CD4-positive, alpha-beta T cell treated with Interleukin-2 at 100 ng/mL for 4 hours (primary cell): ENCODE measurements at places on chromosomes 2 and 18.

- peak; percentile 53 for DNase-seq
Measured at GRCh38 chr18:76405681-76406356, 89.2 kb downstream of the ZNF516 start.

- DNase-seq = no peak
Measured at GRCh38 chr2:151918308-151918707, 90.1 kb upstream of the ARL5A start.

DNA sequence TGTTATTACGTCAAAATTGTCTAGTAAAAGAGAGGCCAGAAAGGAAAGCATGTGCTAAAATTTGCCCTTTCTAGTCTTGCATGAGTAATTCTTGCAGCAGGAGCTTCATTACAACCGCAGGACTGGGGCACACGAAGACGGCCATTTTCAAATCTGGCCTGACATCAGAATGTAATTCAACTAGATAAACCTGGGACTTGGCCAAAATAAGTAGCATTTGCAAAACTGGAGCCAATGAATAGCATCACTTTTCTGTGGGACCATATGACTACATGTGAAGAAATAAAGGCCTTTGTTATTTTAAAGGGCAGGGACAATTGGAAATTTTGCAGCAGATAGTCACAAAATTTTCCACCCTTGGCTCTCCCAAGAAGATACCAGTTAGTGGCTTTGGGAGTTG lies 3.0 kb upstream of the FZD7 start:
- DNase-seq = no peak

GRCh38 chr2:174344716-174345461 lies 10.1 kb downstream of the SP9 start:
- DNase-seq = peak; percentile 36

DNA sequence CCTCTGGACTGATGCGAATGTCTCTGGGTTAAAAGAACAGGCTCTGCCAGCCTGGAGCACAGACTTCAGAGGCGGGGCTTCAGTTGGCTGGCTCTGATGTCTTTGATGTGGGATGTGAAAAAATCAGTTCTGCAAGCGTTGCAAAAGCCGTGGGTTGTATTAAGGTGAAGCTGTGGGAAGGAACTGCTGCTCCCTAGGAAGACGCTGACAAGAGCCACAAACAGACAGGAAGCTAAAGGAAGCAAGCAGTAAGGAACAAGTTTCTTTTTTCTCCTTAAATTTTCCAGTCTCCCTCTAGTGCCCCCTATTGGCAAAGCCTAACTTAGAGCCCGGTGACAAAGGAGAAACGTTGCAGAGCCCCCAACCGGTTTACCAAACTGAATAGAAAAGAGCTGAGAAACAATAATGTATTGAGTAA lies 239.0 kb downstream of the CCDC178 start:
- no peak for DNase-seq

DNA sequence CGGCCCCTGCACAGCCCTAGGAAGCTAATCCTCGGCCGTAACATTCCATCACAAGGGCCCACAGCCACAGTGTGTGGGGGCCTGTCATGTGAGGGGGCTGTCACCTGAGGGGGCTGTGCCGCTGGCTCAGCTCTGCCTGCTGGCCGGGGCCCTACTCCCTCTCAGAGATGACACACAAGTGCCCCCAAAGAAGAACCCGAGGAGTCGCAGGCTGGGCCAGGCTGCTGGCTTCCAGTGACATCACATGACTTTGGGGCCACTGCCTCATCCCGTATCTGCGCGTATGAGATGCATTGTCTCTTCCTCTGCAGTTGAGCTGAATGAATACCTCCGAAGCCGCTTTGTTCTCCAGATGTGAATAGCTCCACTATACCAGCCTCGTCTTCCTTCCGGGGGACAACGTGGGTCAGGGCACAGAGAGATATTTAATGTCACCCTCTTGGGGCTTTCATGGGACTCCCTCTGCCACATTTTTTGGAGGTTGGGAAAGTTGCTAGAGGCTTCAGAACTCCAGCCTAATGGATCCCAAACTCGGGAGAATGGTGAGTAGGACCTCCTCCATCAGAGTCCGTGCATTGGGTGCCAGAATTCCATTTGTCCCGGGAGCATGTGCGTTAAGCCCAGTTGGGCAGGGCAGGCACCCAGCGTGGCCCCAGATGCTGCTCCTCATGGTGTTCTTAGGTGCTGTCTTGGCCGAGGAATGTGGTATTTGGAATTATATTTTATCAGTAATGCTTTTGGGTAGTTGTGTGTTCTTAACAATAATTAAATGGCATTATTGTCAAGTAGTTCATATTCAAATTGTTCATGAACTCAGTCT lies at the start of gene CNDP1:
CNDP1 (plus strand) TSS at position 351 of the 820 bp plus-strand sequence; CDS start at position 519, 168 bp downstream.
- no peak for DNase-seq

DNA sequence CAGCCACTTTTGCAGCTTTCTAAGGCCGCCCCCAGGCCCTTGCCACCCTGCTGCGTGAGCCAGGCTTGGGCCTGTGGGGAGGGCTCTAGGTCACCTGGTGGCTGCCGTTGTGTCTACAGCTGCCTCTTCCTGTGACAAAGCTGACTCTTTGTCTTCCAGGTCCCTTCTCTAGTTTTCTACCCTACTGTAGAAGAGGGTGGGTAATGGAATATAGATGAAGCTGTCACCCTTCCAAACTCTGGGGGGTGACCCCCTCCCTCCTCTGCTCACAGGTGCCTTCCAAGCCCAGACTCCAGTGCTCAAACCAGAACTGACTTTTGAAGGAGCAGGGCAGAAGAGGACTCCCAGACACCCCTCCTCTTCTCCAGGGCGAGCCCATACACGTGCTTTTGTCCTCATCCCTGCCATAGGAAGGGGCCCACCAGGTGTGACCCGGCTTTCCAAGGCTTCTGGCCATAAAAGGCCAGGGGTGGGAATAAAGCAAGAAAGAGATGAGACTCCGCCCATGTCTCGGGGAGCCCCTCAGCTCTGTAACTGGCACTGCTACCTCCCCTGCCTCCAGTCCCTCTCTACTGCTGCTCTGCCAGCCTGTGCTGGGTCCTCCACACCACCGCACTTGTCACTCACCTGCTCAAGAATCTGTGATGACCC lies 17.9 kb upstream of the SDC1 start:
- no peak for DNase-seq

GRCh38 chr18:72866901-72867745 lies 664 bp downstream of the NETO1 start:
- DNase-seq = no peak

- DNase-seq = no peak
Measured at GRCh38 chr2:68767996-68768395, 33.4 kb downstream of the ARHGAP25 start.

DNA sequence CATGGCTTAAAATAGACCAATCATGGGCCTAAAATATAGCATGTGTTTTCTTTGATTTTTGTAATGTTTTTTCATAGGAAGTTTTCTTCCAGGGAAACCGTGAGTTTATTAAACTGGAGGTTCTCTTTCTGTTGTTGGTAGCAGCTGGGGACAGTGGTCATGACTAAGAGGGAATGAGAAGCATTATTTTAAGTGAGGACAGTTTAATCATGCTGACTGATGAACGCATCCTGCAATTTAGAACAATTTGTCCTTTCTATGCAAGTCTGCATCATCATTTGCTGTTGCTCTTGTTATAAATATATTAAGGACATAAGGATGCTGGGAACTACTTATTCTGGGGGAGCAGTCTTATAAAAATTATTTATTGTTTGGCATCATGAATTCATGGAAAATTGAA lies 51.2 kb downstream of the CAVIN2 start:
- no peak for DNase-seq

DNA sequence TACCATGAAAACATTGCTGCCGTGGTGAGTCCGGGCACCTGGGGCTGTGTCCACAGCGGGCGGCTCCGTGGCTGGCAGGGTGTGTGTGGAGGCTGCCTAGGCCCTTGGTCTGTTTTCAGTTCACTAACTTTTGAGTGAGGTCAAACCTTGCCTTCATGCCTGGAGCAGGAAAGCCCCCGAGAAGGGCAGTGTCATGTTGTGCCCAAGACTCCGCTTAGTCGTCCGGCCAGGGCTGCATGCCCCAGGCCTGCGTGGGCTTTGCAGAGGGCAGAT lies 24.1 kb downstream of the MAL start:
- no peak for DNase-seq
